ENCODE measurements at places on chromosomes 3 and 15. TPM values are rescaled to one million over a fixed set of nuclear protein-coding genes. Genes with fewer than 3 reads are reported as not detected.

The PLSCR5 gene
- total RNA-seq: not detected

The SEMA4B gene
- 5.6 TPM for total RNA-seq

GRCh38 chr3:41448396-41448795, 249.1 kb downstream of the CTNNB1 start:
- no peak for DNase-seq

The PKM gene
- 1,022 TPM for total RNA-seq

GRCh38 chr15:80920271-80920699, 69.3 kb downstream of the MESD start:
- DNase-seq: no peak

GRCh38 chr15:67781907-67782690, 43.2 kb upstream of the SKOR1 start:
- DNase-seq: no peak

DNA sequence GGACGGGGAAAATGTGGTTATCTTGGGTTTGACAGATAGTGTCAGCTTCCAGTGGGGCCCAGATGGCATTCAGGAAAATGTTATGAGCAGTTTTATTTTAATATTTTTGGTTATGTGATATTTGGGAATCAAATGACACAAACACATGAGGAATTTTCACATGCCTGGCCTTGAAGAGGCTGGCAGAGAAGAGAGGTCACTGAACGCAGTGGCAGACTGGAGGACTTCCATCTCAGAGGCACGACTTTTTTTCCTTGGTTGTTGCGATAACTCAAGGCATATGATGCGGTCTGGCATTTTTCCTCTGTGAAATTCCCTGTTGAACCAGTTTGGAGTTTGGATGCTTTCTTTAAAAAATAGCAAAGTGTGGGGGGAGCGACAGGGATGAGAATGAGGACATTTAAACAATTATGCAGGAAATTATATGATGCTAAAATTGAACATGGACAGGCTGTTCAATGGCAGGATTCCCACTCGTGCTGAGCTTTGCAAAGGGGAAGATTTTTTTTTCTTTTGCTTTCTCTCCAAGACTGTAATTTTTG, 36.9 kb upstream of the ARPP21 start:
- DNase-seq: no peak

- peak; percentile 49 for DNase-seq
These were observed 46.2 kb downstream of the DENND6A start for GRCh38 chr3:57646723-57647122.

DNA sequence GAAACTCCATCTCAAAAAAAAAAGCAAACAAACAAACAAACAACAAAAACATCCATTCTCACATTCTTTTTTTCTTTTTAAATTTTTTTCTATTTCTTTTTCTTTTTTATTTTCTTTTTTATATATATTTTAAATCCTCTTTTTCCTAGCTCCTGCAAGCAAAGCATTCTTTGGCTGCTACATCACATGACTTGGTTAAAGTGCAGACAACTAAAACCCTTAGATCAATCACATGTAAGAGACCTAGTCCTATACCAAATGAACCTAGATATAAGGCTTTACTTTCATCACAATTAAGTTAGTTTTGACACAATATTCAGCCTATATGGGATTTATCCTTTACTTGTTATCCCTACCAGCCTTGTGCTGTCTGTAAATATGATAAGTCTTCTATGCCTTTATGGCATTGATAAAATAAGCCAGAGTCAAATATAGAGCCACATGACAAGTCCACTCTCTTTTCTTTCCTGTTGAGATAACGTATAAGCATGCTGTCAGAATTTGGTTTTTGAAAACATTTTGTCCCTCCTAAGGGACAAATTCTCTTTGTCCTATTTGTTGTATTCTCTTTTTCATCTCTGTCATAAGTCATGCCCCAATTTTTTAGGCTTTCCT, 11.3 kb downstream of the UBR1 start:
- DNase-seq: no peak

DNA sequence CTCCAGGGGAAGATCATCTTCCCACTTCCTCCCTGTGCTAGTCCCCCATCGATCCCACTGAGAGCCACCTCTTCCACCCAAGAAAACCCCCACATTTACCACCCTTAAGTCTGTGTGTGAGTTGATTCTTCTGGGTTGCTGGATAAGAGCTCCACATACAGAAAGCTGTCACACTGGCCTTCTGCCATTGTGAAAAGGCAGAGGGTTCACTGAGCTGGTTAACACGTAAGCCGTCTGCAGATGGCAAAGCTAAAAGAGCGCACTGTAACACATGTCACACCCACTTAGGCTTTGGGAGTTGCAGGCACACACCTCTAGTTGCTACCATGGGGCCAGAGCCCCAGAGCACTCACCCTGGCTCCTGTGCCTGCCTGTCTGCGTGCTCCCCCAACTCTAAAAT, 309.8 kb upstream of the LRRC3B start:
- no peak for DNase-seq

DNA sequence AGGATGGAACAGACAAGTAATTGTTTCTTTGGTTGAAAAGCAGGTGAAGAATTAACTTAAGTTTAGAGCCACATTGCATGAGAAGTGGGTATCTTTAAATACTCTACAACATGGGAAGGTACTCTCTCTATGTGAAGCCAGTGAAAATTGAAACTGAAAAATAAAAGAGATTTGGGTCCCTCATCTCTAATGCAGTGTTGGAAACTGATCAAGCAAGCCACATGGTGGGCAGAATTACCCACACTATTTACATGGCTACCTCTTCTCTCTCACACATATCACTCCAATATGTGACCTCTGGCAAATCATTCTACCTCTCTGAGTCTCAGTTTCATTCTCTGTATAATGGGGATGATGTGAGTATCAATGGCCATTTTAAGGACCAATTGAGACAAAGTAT, 339.0 kb downstream of the IL5RA start:
- no peak for DNase-seq

DNA sequence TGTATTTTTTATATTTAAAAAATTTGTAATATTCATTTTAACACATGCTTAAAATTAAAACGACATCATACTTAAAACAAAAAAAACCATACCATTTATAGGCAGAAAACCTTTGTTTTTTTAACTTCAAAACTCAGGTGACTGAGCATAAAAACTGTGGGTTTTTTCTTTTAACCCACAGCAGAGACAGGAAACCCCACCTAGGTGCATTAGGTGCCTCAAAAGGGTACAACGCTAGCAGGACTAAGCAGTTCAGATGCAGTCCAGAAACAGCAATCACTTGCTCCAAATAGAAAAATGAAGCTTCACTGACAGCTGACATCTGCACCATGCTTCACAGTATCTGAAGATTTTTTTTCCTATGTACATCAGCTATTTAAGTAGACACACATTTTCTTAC, 52.3 kb downstream of the GLB1 start:
- no peak for DNase-seq

DNA sequence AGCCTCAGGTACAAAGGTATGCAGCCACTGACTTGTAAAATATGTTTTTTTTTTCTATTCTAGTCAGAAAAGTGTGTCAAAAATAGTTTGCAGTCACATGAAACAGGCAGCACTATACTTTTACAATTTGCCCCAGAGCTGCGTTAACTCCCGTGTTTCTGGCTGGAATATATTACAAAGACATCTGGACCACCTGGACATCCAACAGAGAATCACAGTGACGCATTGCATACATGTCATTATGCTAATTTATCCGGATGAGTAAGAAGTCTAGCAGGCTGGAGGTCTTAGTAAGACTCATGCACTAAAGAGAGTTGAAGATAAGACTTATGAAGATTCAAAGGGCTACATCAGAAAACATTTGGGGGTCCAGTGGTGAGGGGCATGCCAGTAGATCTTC, 39.2 kb upstream of the STRIT1 start:
- no peak for DNase-seq

- DNase-seq: no peak
These were observed 169.1 kb downstream of the CLSTN2 start for GRCh38 chr3:140103986-140104645.

The FEZF2 gene
- not detected for total RNA-seq

GRCh38 chr3:66907136-66907535, 91.0 kb upstream of the KBTBD8 start:
- DNase-seq: no peak

DNA sequence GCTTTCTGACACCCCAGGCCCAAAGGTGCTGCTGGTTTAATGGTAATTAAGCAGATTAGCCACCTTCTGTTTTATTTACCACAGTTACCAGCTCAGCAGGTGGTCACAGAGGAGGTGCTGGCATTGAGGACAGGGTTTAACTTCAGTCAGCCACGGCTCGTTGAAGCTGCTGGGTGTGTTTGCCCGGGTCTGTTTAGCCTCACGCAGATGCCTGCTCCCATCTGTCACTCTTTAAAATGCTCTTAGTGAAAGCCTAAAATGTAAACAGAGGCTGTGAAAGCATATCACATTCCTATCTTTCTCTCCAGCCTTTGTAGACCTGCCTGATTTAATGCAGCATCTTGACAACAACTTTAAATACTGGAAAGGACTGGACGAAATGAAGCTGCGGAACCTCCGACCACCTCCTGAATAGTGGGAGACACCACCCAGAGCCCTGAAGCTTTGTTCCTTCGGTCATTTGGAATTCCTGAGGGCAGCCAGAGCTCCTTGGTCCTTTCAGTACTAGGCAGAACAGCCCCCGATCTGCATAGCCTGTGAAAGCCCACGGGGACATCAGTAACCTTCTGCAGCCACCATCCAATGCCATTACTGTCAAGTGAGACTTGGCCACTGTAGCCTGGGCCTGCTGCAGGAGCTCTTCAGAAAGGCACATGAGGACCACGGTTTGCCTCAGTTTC, 156.0 kb downstream of the PDE8A start:
- no peak for DNase-seq

DNA sequence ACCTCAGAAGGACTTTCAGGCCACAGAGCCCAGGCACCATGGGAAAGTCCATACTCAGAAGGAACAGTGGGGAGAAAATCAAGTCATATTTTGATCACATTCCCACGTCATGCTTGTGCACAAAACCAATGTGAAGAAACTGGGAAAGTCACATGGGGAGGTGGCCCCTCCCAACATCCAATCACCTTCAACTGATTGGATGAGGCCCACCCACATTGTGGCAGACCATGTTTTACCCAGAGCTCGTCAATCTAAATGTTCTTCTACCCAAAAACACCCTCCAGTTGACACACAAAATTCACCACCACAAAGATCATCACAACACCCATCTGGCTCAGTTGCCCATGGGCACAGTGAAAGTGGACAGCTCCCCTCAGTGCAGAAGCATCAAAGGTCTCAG, 248.2 kb upstream of the IGF1R start:
- DNase-seq: no peak

GRCh38 chr15:62875626-62876021, 166.9 kb upstream of the TPM1 start:
- no peak for DNase-seq

DNA sequence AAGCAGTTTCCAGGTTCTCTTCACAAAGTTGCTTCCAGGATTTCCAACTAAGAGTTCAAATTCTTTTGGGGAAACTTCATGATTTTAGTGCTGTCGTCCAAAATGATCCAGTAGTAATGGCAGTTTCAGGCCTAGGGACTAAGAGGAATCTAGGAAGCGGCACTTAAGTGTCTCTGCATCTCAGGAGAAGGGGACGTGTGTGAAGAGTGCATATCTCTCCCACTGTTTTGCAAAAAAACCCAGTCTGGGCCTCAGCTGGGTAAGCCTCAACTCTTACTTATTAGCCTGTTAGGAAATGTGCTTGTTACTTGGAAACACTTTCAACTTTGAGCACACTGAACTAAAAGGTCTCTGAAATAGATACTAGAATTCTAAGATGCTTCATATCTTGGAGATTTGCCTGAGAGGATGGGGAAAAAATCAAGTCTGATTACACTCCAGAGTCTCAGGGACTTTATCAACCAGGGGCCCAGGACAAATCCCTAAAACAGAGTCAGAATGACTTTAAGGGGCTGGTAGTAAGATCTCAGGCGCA, 81.8 kb downstream of the WDR76 start:
- no peak for DNase-seq

- DNase-seq: no peak
These were observed 62.6 kb upstream of the SLC2A2 start for GRCh38 chr3:171088964-171089754.

DNA sequence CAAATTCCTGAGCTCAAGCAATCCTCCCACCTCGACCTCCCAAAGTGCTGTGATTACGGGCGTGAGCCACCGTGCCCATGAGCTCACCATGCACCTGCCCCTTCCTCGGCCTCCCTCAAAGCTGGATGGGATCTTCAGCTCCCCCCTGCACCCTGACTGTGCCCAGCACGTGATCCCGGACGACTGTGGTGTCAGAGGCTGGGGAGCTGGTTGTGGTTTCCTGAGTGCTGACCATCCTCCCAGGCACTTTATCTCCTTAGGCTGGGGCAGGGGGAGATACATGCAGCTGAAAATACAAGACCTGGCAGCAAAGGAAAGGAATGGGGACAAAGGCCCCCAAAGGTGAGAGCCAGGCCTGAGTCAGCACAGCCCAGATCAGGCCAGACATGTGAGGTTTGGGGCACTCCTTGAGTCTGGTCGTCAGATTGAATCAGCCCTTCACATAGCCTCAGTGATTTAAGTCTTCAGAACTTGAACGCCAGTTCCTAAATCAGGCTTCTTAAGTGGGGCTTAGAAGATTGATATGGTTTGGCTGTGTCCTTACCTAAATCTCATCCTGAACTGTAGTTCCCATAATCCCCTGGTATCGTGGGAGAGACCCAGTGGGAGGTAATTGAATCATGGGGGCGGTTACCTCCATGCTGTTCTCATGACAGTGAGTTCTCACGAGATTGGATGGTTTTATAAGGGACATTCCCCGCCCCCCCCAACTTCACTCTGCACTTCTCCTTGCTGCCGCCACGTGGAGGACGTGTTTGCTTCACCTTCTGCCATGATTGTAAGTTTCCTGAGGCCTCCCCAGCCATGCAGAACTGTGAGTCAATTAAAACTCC, 35.8 kb downstream of the PRKCD start:
- peak; percentile 58 for DNase-seq

- DNase-seq: no peak
These were observed 38.2 kb downstream of the PAK2 start for GRCh38 chr3:196777836-196778235.

The P3H2 gene
- 13.7 TPM for total RNA-seq

DNA sequence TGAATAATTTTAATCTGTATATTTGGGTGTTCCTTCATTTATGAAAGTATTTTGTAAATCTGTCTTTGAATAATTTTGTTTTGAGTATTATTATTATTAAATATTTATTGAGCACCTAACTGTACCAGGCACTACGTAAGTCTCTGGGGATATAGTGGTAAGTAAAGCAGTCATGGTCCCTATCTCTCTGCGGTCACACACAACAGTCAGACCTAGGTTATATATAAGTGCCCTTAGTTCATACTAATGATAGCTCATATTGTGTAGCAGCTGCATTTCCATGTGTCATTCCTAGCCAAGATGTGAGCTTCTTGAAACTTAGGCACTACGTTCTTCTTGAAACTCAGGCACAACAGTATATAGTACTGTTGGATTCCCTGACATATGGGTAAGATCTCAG, 12.4 kb downstream of the NKTR start:
- DNase-seq: no peak
